Stimulated activated CD8-positive, alpha-beta memory T cell treated with anti-CD3 and anti-CD28 coated beads, Interleukin-7, amount 100 ng/mL, for 1 hour (primary cell): ENCODE measurements at places on chromosomes 6 and 20.

DNA sequence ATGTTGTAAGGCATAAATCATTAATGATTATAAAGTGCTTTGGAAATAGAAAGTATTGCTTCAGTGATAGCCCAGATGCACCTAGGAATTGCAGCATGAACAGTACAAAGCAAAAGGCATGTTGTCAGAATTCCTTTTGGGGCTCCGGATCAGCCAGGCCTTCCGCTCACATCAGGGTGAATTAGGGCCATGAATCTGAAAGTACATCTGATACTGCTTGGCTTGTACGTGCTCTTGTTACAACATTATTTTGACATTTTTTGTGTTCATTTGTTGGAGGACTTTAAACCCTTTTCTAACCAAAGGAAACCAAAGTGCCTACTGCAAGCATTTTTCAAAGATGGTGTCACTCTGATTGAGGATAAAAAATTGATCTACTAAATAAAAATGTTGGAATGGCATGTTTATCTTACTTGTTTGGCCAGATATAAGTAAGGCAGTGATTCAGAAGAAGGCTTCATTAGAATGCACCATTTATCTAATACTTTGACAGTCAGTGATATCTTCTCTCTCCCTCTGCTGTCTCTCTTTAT, 1005.6 kb upstream of the FLRT3 start:
- no peak for DNase-seq

DNA sequence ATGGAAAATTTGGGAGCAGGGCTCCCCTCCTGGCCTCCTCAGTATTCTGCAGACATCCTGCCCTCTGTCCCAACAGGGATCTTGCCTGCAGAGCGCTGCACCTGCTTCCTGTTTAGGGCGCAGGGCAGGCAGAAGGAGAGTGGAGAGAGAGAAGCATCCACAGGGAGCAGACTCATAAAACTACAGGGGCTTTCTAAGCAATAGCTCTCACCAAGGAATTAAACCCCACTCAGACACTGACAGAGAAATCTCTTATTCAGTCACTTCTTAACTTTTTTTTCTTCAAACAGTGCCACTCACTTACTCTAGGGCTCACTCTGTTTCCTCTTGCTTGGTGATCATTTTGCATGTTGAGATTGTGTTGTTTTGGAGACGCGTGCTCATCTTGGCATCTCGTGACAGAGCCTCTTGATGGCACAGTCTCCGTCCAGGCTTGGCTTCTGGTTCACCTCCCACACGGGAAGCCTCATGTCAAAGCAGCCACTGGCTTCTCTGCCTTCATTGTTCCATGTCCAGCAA, 153.1 kb upstream of the INSM1 start:
- no peak for DNase-seq

DNA sequence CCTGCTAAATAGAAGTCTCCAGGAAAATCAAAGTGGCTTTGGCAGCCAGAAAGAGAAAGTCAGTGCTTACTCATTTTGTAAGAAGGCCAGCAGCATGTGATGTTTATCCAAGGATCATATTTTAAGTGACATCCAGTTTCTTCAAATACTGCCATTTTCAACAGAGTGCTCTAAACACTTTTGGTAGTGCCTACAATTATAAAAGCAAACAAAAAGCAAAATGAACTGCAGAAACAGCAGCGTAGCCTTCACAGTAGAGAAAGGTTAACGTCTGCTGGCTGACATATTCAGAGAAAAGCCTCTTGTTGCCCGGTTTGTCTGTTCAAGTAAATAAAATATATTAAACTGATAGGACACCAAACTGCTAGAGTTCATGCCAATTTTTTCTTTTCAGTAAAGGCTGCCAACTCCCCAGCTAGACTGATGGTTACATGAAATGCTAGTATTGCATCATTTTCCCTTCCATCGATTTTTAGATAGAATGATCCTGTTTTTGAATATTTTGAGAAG, 705.7 kb upstream of the SLC35B3 start:
- no peak for DNase-seq

GRCh38 chr20:62492711-62493110, 16.9 kb upstream of the GATA5 start:
- no peak for DNase-seq

DNA sequence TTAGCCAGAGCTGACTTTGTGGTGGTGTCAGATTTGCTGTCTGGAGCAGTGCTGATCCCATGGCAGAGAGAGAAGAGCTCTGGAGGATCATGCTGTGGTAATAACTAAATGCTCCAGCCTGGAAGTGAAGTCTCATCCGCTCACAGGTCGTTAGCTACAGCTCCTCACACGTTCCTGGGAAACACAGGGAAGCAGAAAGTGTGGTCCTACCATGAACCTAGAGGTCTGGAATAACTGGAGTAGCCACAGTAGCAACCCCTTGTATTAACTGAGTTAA, 2.7 kb downstream of the HIVEP1 start:
- no peak for DNase-seq

DNA sequence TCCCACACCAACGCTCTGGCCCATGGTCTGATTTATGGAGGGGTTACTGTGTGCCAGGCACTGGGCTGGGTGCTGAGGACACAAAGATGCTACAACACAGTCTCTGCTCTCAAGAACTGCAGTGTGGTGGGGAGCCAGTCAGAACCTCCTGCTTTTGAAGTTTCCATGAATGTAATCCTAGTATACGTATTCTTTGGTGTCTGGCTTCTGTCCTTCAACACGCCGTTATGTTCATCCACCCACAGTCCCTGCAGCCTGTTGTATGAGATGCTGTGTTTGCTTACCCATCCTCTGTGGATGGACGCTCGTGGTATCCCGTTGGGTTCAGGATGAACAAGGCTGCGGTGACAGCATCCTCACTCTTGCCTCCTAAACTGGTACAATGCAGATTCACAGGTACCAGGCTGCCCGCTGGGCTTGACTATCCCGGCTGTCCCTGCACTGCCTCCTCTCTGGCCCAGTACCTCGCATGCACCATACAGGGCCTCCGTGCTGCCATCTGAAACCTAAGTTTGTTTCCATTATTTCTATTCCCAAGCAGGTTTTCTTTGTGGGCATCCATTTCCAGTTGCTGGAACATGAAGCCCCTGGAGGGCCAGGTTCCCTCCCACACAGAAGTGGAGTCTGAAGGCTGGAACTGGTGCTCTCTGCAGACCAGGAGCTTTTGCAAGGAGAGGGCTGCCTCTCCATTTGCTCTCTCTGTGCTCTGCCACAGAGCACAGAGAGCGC, 364.5 kb downstream of the ZFAND3 start:
- no peak for DNase-seq

GRCh38 chr20:3550837-3551236, 80.0 kb downstream of the ATRN start:
- DNase-seq, result no peak

GRCh38 chr6:56796196-56796532, 153.5 kb upstream of the DST start:
- DNase-seq, result no peak

DNA sequence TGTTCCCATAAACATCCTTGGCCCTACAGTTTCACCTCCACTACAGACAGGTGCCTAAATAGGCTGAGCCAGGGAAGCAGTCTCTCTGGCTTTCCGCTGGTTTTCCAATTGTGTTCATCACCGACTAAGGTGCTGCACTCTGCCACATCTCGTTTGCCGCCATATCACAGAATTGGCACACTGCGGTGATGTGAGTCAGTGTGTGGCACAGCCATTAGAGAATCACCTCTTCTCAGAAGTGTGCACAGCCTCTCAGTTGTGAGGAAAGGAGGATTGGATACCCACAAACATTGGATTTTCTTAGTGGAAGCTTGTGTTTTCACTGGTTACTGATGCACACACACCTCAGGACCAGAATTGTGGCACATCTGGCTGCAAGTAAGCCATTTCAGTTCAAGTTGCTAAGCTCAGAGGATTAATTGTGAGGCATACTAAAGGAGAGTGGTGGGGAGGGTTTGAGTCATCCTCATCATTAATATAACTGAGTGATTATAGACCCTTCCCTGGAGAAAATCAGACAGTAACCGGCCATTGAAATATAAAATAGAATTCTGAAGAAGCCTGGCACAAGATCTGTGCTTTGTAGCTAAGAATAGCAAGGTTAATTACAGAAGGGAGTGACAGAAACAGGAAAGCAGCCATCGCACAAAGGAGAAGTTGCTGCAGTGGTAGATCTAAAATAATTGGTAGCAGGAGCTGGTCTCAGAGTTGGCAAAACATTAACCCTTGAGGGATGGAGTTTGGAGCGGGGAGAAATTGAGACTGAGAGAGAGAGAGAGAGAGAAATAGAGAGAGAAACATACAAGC, 506.9 kb downstream of the LMBRD1 start:
- no peak for DNase-seq

- no peak for DNase-seq
Observed at GRCh38 chr6:94559829-94560537, 1017.4 kb upstream of the MANEA start.

DNA sequence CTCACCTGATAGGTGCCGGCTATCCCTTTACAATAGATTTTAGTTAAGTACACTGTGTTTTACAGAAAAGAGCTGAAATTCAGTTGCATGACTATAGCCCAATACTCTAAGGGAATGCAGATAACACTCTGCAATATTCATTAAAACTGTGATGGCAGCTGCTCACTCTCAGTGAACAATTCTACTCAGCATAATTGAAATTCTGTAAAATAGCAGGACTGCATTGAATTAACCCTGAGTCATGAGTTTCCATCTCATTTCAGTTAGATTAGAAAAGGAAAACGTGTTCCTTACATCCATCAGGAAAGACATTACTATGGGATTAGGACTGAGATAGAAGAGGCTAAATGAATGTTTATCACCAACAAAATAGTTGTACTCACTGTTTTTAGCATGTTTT, 613.3 kb upstream of the JAG1 start:
- no peak for DNase-seq
